Esophagus muscularis mucosa (tissue), 4 donors: ENCODE measurements at places on chromosomes 7 and 10. TPM values are rescaled to one million over a fixed set of nuclear protein-coding genes. Genes with fewer than 3 reads are reported as not detected.

DNA sequence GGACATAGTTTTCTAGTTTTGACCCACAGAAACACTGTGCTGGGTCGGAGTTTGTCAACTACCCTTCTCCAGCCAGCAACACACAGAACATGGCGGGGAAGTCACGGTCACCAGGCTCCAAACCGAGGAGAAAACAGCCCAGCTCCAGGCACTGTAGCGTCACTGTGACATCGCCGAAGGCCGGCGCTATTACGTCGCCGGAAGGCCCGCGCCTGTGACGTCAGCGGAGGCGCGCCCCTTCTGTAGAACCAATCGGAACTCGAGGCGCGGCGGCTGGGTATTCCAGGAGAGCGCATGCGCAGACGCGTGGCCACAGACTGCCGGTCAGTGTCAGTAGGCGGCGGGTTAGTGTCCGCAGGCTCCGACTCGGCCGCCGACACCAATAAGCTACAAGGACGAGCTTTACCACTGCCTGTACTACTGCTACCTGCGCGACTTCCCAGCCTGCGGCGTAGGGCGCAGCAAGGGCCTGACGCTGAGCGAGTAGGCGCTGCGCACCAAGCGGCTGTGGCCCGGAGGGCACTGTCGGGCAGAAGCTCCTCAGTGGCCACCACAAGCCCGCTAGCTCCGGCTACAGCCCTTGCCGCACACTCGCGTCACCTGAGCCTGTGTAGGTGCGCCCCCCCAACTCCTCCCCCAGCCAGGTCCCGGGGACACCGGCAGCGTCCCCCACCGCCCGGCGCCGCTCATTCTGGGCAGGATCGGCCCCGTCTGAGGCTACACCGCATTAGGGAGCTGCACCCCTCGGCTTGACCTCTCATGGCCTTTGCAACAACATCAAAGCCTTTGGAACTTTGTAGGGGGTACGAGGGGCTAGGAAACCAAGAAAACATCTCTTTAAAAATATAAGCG is 35.1 kb upstream of the SRRM3 start:
- peak; percentile 99 for DNase-seq

The ZMIZ2 gene
- 12.4 TPM for total RNA-seq

DNA sequence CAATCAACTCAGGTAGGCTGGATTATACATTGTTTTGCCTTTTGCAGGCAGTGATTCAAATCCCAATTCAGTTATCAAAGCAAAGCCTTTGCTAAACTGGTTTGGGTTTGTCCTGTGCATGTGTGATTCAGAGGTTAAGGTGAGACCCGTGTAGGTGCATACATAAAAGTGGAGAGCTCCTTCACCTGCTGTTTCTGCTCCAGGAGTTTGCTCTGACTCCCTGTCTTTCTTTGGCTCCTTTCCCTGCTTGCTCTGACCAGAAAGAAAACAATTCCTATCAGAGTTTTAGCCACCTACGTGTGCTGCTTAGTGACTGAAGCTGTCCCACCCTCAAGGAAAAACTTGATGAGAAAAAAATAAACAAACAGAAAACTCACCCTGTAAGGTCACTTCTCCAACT is 101.1 kb downstream of the TPST1 start:
- DNase-seq = no peak

DNA sequence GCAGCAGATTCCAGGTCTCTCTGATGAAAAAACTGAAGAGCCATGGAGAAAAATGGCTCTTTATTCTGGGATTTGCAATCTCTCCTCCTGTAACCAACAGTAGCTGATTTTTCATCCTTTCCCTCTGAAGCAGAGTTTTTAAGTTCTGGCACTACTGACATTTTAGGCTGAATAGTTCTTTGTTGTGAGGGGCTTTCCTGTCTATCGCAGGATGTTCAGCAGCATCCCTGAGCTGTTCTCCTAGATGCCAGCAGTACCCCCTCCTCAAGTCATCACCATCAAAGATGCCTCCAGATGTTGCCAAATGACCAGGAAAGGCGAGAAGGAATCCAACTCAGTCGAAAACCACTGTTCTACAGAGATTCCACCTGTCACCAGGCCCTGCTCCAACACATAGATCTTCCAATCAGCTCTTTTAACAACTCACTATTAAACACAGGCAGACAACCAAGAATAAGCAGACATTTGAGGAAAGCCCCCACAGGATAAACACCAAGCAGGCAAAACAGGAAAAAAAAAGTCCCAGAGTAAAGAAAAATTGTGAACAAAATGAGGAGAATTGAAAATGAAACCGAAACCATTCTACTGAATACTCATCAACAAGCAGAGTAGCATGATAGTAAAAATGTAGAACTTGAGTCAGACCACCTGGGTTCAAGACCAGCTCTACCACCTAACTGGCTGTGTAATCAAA is 124.8 kb downstream of the MPP7 start:
- DNase-seq = no peak

DNA sequence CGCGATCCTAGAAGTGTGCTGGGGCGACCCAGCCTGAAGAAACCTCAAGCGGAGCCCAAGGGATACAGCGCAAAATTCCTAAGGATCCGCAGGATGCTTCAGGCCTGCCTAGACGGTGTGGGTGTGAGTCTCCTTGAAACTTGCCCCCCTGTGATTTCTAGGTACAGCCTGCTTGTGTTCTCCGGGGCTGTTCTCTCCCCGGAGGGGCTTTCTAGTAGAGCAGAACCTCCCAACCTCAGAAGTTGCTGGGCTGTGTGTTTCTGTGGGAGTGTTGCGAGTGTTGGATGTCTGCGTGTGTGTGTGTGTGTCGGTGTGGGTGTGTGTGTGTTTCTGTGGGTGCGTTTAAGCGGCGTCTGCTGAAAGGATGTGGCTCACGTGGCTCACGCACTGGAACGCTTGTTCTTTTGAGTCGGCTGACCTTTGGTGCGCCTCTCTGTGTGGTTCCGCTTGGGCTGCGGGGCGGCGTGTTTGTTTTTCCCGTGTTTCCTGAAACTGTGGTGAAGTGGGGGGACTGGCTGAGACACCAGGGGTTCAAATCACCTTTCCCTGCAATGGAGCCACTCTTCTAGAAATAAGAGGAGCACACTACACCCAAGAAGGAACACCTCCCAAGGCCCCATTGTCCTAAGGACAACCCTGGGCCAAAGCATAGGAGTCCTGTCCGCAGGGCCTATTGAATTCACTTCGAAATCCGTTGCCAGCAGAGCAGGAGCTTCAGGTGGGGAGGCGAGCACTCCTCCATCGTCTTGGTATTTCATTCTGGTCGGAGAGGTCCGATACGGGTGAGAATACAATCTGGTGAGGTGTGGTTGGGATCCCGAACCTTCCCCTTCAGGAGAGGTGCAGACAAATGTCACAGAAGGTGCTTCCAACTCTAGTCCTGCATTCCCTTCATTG is 25.1 kb upstream of the ZNF273 start:
- DNase-seq = peak; percentile 89

- DNase-seq = no peak
These were observed 580 bp downstream of the FAM200A start for GRCh38 chr7:99551334-99551733.

- DNase-seq = no peak
These were observed 918 bp downstream of the PWWP2B start for GRCh38 chr10:132397671-132398565.

- no peak for DNase-seq
These were observed 458.8 kb upstream of the GHITM start for GRCh38 chr10:83680470-83680891.

DNA sequence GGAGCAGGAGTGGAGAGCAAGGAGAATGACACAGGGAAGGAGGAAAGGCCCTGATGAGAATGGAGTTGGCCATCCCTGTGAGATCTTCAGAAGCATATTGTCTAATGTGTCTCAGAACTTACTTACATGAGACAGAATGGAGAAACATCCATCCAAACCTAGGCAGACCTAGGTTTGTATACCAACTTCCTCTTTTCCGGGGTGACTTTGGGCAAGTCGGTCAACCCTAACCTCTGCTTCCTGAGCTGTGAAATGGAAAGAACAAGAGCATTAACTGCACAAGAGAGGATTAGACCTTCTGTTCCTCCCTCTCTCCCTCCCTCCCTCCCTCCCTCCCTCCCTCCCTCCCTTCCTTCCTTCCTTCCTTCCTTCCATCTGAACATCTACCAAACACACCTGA is 4.5 kb downstream of the GHRHR start:
- DNase-seq = no peak

The MDFIC gene
- total RNA-seq = 34.6 TPM

GRCh38 chr10:36624551-36625100 is 500.8 kb upstream of the ANKRD30A start:
- no peak for DNase-seq

The NPFFR1 gene
- not detected for total RNA-seq

DNA sequence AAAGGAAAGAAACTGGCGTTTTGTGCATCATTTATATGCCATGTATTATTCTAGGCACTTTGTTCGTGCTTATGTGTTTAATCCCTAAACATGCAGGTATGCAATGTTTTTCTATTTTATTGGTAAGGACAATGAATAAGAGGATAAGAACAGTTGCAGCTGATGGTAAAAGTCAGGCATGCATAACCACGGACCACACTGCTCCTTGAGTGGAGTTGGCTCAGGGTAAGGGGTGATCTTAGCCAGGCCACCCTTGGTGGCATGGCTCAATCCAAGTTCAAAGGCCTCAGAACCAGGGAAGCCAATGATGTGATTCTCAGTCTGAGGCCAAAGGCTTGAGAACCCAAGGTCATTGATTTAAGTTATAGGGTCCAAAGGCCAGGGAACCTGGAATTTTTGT is 1068.1 kb downstream of the NRG3 start:
- DNase-seq = no peak

GRCh38 chr7:25580141-25580540 is 351.9 kb upstream of the NPVF start:
- DNase-seq = no peak

DNA sequence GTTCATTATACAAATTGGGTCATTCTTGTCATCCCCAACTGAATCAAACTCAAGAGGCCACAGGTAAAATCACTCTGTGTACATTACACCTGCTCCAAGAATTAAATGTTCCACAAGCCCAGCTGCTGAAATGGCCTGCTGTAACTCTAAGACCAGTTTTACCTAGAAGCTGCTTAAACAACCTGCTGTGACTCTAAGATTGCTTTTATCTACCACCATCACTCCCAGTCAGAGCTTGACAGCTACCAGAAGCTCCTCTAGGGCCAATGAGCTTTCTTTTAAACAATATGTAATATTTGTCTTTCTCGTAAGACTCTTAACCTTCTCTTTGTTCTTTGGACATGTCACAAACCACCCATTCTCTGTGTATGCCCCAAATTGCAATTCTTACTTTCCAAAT is 141.8 kb upstream of the LRGUK start:
- no peak for DNase-seq

DNA sequence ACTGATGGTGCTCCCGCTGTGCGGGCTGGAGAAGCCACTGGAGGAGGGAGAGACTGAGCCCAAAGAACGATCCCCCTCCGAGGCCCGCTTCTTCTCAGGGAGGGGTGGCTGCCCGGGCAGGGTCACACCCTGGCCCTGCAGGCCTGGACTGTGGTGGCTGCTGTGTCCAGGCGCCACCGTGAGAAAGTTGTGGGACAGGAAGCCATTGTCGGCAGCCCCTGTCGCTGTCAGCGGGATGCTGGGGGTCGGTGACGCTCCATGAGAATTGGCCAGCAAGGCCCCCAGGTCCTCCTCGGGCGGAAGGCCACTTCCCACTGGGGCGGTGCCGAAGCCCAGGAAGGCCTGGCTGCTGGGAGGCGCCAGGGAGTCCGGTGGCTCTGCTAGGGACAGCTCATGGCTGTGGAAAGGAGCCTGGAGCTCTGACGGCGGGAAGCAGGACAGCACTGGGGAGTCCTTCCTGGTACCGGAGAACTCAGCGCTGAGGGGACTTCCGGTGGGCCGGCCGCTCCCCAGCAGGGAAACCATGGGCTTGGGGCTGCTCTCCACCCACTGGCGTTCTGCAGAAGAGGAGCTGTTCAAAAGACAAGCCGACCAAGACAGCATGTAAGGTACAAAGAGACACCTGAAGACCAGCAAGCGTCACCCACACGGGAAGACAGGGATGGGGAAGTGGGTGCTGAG is 278.8 kb downstream of the TNS3 start:
- no peak for DNase-seq

GRCh38 chr10:86188326-86188725 is 178.3 kb downstream of the GRID1 start:
- DNase-seq = no peak

The LIPA gene
- total RNA-seq = 27.3 TPM

- DNase-seq = no peak
These were observed 13.1 kb upstream of the UBE3C start for GRCh38 chr7:157125376-157126223.

- DNase-seq = no peak
These were observed at the start of gene VWDE for GRCh38 chr7:12403287-12404181. Gene VWDE, minus strand, starts transcription at chr7:12403865. Its CDS starts 149 bp downstream, at chr7:12403716.

The SUGCT gene
- 15.0 TPM for total RNA-seq

DNA sequence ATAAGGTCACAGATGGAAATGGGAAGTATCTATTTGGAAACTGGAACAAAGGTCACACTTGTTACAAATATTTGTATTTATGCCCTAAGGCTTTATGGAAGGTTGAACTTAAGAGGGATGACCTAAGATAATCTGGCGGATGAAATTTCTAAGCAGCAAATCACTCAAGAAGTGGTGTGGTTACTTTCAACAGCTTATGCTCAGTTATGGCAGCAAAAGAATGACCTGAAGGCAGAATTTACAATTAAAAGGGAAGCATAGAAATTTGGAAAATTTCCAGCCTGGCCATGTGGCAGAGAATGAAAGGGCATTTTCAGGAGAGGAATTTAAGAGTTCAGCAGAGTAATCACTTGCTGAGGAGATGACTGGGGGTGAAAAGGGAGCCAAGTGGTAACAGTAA is 95.8 kb upstream of the TNS3 start:
- DNase-seq = no peak

DNA sequence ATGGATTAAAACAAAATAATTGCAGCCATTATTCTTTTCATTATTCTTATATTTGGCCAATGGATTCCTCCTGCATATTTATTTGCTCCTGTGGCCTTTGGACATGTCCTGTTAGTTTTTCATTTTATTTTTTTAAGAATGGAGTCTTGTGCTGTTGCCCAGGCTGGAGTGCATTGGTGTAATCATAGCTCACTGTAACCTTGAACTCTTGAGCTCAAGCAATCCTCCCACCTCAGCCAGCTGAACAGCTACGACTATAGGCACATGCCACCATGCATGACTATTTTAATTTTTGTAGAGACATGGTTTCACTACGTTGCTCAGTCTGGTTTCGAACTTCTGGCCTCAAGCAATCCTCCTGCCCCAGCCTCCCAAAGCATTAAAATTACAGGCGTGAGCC is 42.7 kb upstream of the SRI start:
- no peak for DNase-seq

- DNase-seq = no peak
These were observed 27.7 kb upstream of the CSGALNACT2 start for GRCh38 chr10:43110338-43111071.

DNA sequence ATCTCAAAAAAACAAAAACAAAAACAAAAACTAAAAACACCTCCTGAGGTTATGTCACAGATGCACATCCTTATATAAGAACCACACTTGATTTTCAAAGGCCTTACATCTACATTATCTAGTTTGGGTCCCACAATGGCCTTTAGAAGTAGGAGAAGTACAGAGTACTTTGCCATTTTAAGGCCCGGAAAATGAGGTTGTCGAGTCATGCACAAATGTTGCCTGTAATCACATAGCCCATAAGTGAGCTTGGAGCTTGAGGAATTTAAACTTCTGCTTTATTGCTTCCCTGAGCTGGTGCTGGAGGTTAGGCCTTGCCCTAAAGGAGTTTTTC is 9.7 kb upstream of the MKRN1 start:
- no peak for DNase-seq

GRCh38 chr10:8048281-8049008 is 6.0 kb upstream of the GATA3 start:
- DNase-seq = no peak

GRCh38 chr10:119263951-119264617 is 56.7 kb downstream of the GRK5 start:
- no peak for DNase-seq

The CYP2E1 gene
- 0.83 TPM for total RNA-seq
